Urinary bladder (tissue), 4 donors: ENCODE measurements at places on chromosomes 7 and 10.

DNA sequence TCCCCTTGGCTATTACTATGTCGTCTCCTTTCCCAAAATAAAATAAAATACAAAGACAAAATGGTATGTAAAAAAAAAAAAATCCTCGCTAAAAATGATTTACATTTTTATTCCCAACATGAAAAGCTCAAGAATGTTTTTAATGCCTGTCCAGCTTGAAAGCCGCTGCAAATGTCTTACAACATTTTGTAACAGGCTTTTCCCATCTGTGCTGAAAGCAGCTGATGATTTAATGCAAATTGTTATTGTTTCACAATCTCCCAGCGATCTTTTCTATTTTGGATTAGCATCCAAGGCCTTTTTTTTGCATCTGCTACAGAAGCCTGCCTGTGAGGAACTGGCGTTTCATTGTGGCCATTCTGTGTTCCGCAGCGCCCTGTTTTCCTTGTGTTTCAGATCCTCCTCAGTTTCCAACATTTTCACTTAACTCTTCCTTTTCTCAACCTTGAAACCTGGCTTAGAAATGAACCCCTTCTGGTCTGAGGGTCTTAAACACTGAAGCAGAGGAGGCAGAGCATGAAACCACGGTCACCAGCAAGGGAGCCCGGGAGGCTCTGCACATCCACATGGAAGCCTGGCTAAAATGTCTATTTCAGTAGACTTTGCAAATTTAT, 712.1 kb downstream of the PARD3 start:
- peak; percentile 81 for DNase-seq

GRCh38 chr10:103669243-103669929, 175.9 kb downstream of the NEURL1 start:
- no peak for DNase-seq

DNA sequence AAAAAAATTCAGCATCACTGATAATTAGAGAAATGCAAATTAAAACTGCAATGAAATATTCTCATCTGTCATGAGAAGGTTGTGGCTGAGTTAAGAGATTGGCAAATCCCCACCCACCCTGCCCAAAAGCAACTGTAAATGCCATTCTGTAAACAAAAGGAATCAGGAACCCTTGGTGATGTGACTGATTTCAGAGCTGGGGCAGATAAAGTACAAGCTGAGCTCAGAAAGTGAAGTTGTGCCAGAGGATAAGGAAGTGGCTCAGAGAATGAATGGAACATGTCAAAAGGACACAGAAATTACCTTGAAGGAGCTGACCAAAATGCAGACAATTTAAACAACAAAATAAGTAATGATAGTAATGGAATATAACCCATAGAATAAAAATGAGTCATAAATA, 32.7 kb upstream of the ARMS2 start:
- DNase-seq, result no peak

DNA sequence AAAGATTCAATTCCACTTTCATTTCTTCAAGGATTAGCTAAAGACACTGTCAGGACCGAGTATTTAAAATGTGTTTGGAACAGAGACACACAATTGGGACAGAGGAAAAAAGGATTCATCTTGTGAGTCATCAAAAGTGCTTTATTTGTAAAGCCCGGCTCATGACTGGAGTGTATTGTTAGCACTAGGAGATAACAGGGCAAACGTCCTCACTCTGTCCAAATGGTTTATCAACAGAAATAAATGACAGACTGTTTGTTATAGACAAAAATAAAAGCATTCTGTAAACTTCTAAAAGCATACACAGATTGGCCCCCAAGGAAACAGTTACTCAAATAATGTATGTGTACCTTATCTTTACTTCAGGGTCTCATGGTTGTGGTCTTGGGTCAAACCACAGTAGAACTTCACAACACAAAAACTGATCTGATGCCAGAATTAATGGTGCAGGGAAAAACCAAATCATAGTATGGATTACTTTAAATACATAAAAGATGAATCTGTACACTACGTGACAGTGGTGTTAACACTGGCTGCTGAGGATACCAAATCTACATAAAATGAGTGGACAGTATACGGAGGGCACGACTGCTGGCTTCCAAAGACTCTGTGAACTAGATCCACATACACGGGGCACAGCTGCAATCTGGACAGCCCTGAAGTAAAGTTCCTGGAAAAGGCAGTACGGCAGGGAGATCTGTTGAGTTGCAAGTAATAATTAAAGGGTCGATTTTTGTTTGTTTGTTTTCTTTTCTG, 179.4 kb downstream of the PIP4K2A start:
- DNase-seq, result no peak

DNA sequence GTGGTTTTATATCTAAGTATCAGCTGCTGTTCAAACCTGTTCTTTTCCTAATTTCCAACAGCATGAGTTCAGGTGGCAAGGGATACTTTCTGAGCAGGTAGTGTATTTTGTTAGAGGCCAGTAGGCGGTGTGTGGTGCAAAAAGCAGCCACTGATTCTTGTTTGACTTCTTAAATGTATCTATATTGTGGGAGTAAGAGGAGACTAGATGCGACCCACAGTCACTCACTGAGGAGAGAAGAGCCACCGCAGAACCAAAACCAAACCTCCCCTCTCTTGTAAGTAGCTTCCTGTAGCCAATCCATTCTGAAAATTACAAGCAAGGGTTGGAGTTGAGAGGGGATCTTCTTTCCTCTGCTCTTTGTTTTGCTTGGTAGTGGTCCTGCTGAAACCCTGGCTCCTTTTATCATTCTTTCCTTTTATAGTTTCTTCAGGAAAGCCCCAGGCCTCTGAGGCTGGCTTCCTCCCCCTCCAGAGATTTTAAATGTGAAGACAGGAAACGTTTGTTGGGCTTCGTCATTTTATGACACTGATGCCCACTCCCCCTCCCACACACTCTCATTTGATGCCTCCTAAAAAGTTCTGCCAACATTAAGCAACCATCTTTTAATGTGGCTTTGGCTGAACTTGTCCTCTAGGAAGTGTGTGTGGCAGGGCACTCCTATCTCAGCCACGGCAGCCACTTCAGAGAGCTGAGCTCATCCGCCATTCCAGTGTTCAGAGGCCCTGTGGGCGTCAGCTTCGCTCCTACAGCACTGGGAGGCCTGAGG, 566.0 kb downstream of the SUGCT start:
- no peak for DNase-seq

DNA sequence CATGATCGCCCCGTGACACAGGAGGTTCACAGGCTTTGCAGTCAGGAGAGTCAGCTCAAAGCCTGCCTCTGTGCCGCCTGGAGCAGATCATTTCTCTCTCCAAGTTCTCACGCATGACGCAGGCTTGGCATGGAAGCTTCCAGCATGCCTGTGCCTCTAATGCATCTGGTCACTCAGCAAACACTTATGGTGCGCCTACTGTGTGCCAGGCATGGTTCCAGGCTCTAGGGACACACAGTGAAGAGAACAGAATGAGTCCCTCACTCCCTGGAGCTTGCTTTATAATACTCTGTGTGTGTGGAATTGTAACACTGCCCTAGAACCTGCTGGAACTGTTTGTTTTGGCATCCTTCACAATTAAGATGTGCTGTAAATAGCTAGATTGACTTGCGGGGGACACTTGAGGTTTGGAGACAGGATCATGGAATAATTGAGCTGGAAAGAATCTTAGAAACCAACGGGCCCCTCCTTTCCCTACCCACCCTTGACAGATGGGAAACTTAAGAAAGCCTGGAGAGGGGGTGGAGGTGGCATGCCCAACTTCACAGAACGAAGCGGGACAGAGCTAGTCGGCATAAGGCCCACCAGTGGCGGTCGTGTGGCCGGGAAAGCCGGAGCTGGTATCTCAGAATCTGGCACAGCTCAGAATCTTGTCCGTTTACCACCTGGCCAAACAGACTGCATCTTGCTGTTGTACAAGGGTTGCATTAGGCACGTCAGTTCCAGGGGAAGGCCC, 4.6 kb upstream of the MYH16 start:
- DNase-seq, result no peak

GRCh38 chr7:86876146-86876545, 183.3 kb downstream of the ELAPOR2 start:
- no peak for DNase-seq

GRCh38 chr7:66142334-66142733, 27.7 kb downstream of the CRCP start:
- no peak for DNase-seq

- DNase-seq, result no peak
Measured at GRCh38 chr10:96511044-96511945, 2.4 kb downstream of the TLL2 start.

GRCh38 chr7:136677471-136678365, 190.7 kb upstream of the CHRM2 start:
- no peak for DNase-seq

DNA sequence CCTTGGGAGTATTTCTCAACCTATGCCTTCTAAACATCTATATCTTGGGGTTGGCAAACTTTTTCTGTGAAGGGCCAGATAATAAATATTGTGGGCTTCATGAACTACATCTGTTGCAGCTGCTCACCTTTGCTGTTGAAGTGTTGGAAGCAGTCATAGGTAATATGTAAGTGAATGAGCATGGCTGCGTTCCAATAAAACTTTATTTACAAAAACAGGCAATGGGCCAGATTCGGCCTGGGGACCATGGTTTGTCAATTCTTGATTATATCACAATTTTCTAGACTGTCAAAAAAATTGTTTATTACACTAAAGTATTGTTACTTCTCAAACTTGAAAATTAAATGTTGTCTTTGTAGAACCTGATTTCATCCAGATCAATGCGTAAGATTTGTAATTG, 54.9 kb downstream of the MTPN start:
- DNase-seq, result no peak

DNA sequence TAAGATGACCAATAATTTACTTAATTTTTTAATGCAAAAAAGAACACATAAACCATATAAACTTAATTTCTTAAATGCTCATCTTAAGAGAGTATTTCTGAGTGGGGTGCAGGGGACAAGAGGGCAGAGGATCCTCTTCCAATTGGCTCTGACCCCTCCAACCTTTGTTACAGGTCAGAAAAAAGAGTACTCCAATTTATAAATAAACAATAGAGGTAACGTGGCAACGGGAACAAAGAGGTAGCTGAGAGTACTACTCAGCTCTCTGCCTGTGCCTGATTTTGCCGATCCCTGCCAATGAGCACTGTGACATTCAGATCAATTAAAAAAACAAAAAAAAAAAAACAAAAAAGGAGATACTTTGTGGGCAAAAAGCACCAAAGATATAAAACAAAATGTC, 307.9 kb downstream of the PARD3 start:
- no peak for DNase-seq

- no peak for DNase-seq
Measured at GRCh38 chr7:71842381-71842780, 569.8 kb downstream of the CALN1 start.

DNA sequence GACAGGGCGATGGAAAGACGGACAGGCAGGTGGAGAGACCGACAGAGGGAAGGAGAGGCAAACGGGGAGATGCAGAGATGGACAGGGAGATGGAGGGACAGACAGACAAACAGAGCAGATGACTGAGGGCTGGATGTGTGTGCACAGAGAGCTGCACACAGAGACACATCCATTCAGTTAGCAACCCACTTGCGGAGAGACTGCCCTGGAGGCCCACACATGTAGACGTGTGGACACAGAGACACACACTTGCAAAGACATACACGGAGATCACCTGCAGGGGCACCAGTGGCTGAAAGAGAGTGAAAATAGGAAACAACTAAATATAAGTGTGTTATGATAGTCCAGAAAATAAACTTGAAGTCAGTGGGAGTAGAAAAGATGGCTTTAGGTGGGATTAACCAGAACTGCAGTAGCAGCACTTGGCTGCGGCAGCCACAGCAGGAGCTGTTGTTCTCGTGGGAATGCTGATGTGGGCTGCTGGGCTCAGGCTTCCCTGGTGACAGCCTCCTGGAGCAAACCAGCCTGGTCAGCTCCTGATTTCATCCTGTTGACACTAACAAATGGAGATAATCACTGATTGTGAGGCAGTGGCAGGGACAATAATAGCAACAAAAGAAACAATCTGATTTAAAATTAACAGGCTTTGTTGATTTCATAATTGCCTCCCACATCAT, 134.1 kb downstream of the CCNY start:
- DNase-seq, result no peak

DNA sequence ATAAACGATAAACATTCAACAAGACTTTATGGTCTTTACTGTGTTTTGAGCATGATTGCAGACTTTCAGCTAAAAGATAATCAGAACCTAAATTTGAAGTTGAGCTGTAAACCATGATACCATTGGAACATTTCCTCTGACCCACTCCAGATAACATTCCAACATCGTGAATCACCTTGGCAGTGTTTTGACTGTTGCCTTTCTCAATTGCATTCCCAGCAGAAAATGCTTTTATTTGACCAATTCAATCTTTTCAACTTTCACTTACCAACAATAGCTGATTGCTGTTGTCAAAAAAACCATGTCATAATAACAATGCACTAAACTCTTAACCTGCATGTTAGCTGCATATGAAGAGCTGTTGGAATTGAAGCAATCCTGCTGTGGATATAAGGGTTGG, 165.5 kb downstream of the MDFIC start:
- DNase-seq, result peak; percentile 36

DNA sequence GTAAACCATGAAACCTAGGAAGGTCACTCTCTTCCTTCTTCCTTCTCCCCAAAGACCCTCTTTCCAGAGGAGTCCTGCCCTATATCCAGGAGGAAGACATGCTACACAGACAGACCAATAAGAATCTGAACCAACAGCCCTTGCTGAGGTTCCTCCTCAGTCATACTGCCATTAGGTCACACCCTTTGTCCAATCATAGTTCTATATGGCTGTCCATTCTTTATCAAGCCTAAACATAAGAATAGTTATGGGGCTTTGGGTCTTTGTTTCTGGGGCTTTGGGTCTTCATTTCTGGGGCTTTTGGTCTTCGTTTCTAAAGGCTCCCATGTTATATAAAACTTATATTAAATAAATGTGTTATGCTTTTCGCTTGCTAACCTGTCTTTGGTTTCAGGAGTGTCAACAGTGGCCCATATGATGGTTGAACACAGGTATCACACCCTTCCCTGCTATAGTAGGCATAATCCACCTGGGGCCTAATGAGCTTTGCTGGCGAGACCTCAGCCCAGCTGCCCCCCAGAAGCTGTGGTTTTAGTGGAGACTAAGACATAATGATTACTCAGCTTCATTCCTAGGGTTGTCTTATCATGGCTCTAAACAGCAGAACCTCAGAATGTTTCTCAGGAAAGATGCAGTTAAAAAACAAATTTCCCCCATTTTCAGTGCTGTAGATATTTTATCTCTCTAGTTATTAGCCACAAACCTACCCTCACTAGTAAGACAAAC, 91.6 kb downstream of the ELMO1 start:
- no peak for DNase-seq

DNA sequence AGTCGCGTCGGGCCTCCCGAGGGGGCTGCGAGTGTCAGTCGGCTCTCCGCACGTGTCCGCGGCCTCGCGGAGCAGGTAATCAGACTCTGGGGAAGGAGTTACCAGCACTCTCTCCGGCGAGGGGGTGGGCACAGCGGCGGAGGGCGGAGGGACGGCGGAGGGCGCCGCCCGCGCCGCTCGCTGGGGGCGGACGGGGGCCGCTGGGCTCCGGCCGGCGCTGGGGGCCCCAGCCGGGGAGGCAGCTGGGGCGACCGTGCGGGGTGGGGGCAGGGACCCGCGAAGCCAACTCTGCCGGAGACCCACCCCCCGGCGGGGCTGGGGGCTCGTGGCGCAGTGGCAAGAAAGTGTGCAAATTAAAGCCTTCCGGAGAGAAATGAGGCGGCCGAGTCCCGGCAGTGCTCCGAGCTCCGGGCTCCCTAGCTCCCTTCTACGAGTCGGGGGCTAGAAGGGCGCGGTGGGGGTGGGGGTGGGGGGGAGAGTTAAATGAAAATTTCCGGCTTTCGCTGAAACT, at the start of gene CDK6:
Gene CDK6 (minus strand): TSS at position 85 of the 511 bp plus-strand sequence. CDS start 3,250 bp downstream, outside the sequence.
- no peak for DNase-seq

- no peak for DNase-seq
Measured at GRCh38 chr10:131078131-131078881, 233.2 kb downstream of the TCERG1L start.

- no peak for DNase-seq
Measured at GRCh38 chr7:105141068-105141467, 127.1 kb downstream of the KMT2E start.
